ENCODE measurements at places on chromosomes 2 and 18. TPM values are rescaled to one million over a fixed set of nuclear protein-coding genes. Genes with fewer than 3 reads are reported as not detected.

DNA sequence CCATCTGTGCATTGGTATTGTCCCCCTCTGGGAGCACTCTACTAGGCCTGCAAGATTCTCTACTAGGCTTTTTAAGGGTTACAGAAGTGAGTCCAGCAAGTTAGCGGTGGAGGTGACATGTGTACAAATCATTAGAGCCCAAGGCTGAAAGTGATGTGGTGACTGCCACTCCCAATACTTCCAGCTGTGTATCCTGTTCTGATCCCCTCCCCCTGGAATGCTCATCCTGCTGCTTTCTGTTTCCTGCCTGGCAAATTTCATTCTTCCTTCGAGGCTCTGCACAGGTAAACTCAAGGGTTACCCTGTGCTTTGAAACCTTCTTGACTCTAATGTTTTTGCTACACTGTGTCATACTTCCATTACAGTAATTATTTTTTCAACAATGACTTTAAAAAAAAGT is 258.5 kb upstream of the REV1 start:
- H3K4me3 ChIP-seq, result no peak overlapping the region
- peaks cover 15% of the 10 kb centered on the region for H3K27me3 ChIP-seq
- peaks cover 2% of the 10 kb centered on the region for H3K36me3 ChIP-seq
- no peak overlapping the region for H3K27ac ChIP-seq

DNA sequence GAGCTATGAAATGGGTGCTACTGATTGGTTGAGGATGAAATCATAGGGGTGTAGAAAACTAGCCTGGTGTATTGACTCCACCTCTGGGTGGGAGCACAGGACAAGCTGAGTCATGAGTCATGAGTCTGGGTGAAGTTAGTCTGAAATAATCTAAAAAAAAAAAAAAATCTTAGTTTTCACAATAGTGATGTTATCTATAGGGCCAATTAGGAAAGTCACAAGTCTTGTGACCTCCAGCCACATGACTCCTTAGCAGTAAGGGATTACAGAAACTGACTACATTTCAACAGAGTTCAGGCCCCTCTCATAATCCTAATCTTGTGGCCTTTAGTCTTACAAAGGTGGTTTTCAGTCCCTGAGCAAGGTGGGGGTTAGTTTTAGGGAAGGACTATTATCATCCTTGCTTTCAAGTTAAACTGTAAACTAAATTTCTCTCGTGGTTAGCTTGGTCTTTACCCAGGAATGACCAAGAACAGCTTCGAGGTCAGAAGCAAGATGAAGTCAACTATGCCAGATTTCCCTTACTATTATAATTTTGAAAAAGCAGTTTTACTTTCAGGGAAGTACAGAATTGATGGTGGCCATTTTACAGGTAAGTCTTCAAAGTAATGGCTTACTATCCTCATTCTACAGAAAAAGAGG is 338.0 kb upstream of the GYPC start:
- no peak for DNase-seq
- H3K4me3 ChIP-seq, result no peak overlapping the region
- H3K4me1 ChIP-seq, result no peaks in the 10 kb centered on the region
- no peak overlapping the region for H3K27ac ChIP-seq
- peaks cover 21% of the 10 kb centered on the region for H3K27me3 ChIP-seq
- no peaks in the 10 kb centered on the region for H3K36me3 ChIP-seq

DNA sequence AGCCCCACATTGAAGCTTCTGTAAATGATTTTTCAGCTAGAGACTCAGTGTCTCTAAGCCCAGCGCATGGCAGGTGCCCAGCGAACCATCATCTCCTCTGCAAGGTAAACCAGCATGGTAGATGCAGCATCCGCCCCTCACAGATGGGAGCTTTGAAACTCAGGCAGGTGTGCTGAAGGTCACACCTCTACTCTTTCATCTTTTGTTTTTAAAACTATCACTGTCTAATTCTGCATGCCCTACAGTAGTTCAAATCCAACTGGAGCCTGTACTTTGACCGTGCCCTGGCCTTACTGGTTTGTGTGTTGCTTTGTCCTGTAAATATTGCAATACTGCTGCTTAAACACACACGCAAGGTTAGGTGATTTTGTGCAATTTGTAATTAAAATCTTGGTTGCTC is 831.1 kb downstream of the GALR1 start:
- H3K4me1 ChIP-seq, result no peaks in the 10 kb centered on the region
- H3K27me3 ChIP-seq, result no peaks in the 10 kb centered on the region
- DNase-seq, result no peak
- H3K36me3 ChIP-seq, result no peaks in the 10 kb centered on the region

GRCh38 chr2:27245626-27246025 is 17.2 kb downstream of the SLC30A3 start:
- H3K4me3 ChIP-seq, result no peak overlapping the region
- H3K27ac ChIP-seq, result no peak overlapping the region
- H3K36me3 ChIP-seq, result no peaks in the 10 kb centered on the region
- no peaks in the 10 kb centered on the region for H3K4me1 ChIP-seq
- H3K27me3 ChIP-seq, result peaks cover 13% of the 10 kb centered on the region

DNA sequence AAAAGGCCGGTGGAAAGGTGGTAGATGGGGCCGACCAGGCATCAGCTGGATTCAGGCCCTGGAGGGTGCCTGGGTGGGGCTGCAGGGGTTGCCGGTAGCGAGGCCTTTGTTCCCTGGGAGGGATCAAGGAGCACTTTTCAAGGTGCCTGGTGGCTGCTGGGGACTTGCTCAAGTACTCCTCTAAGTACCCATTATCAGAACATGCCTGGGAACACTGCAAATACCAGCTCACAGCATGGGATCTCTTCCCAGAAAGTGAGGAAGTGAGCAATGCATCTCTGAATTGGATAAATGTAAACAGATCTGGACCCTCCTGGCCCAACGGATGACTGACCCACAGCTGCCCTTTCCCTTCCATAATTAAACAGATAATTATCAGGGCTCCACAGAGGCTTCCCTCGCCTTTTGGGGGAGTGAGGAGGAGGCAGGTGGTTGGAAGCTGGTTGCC is 210.5 kb downstream of the SH3RF3 start:
- DNase-seq, result no peak
- H3K27me3 ChIP-seq, result peaks cover 37% of the 10 kb centered on the region
- H3K36me3 ChIP-seq, result peaks cover 2% of the 10 kb centered on the region
- H3K4me3 ChIP-seq, result no peak overlapping the region
- H3K27ac ChIP-seq, result no peak overlapping the region

- H3K4me3 ChIP-seq, result no peak overlapping the region
- no peak for DNase-seq
- H3K27ac ChIP-seq, result no peak overlapping the region
- no peaks in the 10 kb centered on the region for H3K4me1 ChIP-seq
These were observed 38.1 kb downstream of the RHOB start for GRCh38 chr2:20484810-20485611.

DNA sequence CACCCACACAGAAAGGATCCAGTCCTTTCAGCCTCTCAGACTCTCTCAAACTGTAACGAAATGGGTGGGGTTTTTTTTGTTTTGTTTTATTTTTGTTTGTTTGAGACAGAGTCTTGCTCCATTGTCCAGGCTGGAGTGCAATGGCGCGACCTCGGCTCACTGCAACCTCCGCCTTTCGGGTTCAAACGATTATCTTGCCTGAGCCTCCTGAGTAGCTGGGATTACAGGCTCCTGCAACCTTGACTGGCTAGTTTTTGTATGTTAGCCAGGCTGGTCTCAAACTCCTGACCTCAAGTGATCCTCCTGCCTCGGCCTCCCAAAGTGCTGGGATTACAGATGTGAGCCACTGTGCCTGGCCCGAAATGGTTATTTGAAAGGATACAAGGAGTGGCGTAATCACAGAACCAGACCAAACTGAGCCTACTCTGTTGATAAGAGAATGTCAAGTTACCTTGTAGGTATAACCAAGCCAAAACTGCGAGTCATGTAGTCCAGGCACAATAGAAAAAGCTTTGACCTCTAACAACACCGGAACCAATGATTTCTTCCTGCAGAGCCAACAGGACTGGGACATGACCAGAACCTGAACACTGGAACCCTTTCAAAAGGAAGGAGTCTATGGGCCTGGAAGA is 72.5 kb downstream of the NCAPH start:
- H3K36me3 ChIP-seq, result no peaks in the 10 kb centered on the region
- H3K27me3 ChIP-seq, result no peaks in the 10 kb centered on the region

GRCh38 chr2:14998546-14998945 is 366.0 kb downstream of the LRATD1 start:
- H3K27ac ChIP-seq, result no peak overlapping the region
- peaks cover 2% of the 10 kb centered on the region for H3K36me3 ChIP-seq
- DNase-seq, result no peak

The OSBPL6 gene
- total RNA-seq, result 0.67 TPM

The FAM161A gene
- 2.1 TPM for total RNA-seq

The AQP4 gene
- not detected for total RNA-seq

The PAX8 gene
- 1.4 TPM for total RNA-seq

Measured in T-helper 17 cell (primary cell).